Bronchus fibroblast of lung (primary cell): ENCODE measurements at places on chromosomes 1 and 21. TPM values are rescaled to one million over a fixed set of nuclear protein-coding genes. Genes with fewer than 3 reads are reported as not detected.

The SFN gene
- total RNA-seq = 0.74 and 1.2 TPM in 2 replicates

The GBP4 gene
- total RNA-seq = not detected in 2 replicates

The CRNN gene
- not detected in 2 replicates for total RNA-seq

The OXCT2 gene
- total RNA-seq = 1.5 and 1.6 TPM in 2 replicates

The UAP1 gene
- total RNA-seq = 112 and 121 TPM in 2 replicates

The ZMPSTE24 gene
- 29.3 and 34.8 TPM in 2 replicates for total RNA-seq

The DPH2 gene
- 17.1 and 18.3 TPM in 2 replicates for total RNA-seq

The NUDT17 gene
- 4.2 and 6.4 TPM in 2 replicates for total RNA-seq
